ENCODE measurements at places on chromosomes 7 and 10.

- no peak for DNase-seq
Observed at GRCh38 chr7:2929321-2930201, 85.5 kb upstream of the GNA12 start.

GRCh38 chr10:71968553-71969474 is 4.6 kb downstream of the CHST3 start:
- no peak for DNase-seq

GRCh38 chr7:129094501-129094900 is 39.6 kb upstream of the TNPO3 start:
- DNase-seq = no peak

- DNase-seq = no peak
Observed at GRCh38 chr7:84104826-84105225, 89.8 kb downstream of the SEMA3A start.

GRCh38 chr7:106312906-106313305 is 28.1 kb upstream of the NAMPT start:
- no peak for DNase-seq

GRCh38 chr10:62616885-62617590 is 187.5 kb upstream of the ADO start:
- DNase-seq = no peak

DNA sequence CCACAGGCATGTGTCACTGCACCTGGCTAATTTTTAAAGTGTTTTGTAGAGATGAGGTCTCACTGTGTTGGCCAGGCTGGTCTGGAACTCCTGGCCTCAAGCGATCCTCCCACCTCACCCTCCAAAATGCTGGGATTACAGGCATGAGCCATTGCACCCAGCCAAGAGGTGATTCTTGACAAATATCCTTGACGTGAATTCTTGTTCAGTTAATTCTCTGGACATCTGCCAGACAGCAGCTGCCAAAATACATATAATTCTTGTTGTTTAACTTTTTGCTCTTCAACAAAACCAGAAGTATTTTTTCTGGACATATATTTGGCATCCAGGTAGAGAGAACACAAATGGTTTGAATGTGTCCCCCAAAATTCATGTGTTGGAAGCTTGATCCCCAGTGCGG is 3.2 kb downstream of the ACADSB start:
- DNase-seq = no peak

- DNase-seq = no peak
Observed at GRCh38 chr7:70354409-70355169, 756.3 kb downstream of the AUTS2 start.

DNA sequence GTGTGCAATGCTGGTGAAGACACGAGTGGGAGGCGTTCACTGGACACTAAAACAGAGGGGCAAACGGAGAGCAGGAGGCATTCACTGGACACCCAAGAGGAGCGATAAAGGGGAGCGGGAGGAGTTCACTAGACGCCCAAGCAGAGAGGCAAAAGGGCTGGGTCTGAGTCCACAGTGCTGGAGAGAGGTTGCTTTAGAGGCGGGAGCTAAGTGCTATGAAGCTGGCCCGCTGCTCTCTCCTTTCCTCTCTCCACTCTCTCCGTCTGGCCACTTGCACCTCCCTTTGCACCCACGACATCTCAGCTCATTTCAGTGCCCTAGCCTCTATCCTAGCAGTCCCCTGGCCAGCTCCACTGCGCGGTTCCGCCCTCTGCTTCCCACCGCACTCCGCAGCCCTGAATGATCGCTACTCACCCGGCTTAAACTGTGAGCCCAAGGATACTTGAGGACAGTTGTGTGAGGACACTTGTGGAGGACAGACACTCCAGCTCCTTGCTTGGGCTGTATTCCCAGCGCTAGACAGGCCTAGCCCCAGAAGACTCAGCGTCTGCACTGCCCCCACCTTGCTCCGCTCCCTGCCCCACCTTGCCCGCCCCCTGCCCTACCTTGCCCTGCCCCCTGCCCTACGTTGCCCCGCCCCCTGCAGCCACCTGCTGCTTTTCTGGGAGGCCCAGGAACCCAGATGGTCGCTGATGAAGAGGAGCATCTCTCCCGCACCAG is 78.8 kb upstream of the CPXM2 start:
- DNase-seq = no peak

Data from activated T-cell treated with anti-CD3 and anti-CD28 coated beads, Interleukin-2, amount 50 U/mL, for 48 hours (primary cell).